ENCODE measurements at places on chromosomes 1 and 21.

- DNase-seq = no peak
These were observed 2072.4 kb downstream of the MRPL39 start for GRCh38 chr21:23534850-23535249.

GRCh38 chr1:28604411-28604810 lies 12.3 kb downstream of the RAB42 start:
- no peak for DNase-seq

DNA sequence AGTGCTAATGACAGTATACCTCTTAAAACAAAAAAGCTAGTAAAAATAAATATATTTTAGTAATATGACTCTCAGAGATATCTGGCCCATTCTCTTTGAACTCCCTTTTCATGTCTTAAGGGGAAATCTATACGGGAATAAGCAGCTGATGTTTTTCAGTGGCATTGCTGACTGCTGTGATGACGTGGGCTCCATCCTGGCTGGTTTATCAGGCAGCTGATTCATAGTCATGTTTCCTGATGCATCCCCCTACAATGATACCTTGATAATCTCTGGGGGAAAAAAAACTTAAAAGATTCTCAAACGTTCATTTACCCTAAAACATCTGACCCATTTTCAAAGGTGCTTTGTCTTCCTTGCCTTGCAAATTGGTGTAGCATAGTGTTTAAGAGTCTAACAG lies 53.8 kb downstream of the ABCA4 start:
- DNase-seq = no peak

DNA sequence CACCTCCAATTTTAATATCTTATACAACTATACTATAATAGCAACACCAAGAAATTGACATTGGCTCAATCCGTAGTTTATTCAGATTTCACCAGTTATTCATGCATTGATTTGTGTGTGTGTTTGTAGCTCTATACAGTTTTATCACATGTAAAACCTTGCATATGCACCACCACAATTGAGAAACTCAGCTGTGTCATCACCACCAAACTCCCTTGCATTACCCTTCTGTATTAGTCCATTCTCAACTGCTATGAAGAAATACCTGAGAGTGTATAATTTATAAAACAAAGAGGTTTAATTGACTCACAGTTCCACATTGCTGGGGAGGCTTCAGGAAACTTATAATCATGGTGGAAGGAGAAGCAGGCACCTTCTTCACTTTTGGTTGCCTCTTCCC lies 162.1 kb downstream of the PATJ start:
- no peak for DNase-seq

- DNase-seq = no peak
These were observed 1.8 kb upstream of the LIN9 start for GRCh38 chr1:226310637-226311195.

- no peak for DNase-seq
These were observed 17.4 kb upstream of the GJA9 start for GRCh38 chr1:38898653-38899230.

DNA sequence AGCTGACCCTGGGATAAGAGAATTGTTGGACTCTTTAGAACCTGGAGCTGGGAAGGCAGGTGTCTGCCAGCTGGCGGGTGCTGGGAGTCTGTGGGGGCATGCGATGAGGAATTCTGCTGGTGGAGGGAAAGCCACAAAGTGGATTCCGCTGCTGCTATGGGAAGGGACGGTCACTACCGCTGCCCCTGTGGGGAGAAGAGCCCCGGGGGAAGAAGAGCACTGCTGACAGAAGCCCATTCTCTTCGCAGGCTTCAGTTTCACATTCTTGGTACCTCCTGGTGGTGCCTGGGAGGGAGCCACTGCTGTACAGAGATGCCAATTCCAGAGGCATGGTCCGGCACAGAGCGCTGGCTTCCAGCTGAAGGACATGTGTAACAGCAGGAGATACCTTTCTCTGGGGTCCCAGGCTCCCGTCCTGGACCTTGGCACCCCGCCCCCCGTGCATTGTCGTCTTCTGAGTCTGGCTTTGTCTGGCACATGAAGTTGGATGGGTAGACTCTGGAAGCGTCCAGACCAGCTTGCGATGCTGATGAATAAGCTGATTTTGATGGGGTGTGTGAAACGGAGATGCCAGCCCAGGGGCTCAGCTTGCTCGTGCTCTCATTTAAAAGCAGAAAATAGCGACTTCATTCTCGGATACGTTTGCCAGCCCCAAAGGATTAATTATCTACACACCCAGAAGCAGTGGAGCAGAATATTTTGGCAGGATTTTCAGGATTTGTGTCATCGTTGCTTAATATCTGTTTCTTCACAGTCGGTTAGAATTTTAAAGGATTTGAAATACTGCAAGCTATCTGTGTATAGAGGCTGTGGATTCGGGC lies 13.2 kb downstream of the PDXK start:
- DNase-seq = no peak

Data from left forelimb (tissue), 1 donor.